Activated CD8-positive, alpha-beta memory T cell treated with anti-CD3 and anti-CD28 coated beads for 24 hours (primary cell): ENCODE measurements at places on chromosomes 12 and 14.

- DNase-seq: no peak
These were observed at the start of gene AQP6 for GRCh38 chr12:49972641-49973360. Gene AQP6, plus strand, starts transcription at chr12:49972947. Its CDS starts 227 bp downstream, at chr12:49973174.

- no peak for DNase-seq
These were observed 21.6 kb downstream of the RFC5 start for GRCh38 chr12:118038137-118038536.

DNA sequence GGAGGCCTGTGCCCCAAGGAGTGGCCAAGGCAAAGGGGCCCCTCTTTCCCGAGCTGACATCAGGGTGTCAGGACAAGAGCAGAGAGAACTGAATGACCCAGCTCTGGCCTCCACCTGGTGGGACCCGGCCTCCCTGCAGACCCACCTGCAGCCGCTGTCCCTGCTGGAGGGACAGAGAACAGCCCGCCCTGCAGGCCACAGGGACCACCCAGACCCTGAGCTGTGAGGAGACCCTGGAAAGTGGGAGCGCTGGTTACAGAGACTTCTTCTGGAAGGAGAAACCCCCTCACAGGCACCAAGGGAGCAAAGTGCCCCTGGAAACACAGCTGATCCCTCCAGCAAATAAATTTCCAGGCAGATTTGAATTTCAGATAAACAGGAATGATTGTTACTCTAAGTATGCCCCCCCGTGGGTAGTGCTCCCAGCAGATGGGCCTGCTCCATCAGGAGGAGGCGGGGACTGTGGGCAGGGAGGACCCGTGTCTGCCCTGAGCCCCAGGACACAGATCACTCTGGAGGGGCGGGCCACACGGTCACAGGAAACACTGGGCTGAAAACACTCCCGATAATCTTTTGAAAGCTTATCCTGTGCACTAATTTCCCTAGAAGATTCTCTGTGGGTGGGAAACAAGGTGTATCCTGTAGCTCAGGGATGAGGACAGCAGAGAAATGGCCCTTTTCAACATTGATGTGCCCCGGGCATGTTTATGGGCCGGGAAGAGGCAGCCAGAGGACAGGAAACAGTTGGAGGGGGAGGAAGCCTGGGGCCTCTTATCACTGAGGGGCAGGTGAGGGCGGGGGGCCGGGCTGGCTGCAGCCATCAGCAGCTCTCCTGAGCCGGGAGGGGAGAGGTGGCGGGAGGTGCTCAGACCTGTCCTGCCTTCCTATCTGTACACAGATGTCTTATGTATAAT lies 276.0 kb downstream of the ADGRD1 start:
- no peak for DNase-seq

DNA sequence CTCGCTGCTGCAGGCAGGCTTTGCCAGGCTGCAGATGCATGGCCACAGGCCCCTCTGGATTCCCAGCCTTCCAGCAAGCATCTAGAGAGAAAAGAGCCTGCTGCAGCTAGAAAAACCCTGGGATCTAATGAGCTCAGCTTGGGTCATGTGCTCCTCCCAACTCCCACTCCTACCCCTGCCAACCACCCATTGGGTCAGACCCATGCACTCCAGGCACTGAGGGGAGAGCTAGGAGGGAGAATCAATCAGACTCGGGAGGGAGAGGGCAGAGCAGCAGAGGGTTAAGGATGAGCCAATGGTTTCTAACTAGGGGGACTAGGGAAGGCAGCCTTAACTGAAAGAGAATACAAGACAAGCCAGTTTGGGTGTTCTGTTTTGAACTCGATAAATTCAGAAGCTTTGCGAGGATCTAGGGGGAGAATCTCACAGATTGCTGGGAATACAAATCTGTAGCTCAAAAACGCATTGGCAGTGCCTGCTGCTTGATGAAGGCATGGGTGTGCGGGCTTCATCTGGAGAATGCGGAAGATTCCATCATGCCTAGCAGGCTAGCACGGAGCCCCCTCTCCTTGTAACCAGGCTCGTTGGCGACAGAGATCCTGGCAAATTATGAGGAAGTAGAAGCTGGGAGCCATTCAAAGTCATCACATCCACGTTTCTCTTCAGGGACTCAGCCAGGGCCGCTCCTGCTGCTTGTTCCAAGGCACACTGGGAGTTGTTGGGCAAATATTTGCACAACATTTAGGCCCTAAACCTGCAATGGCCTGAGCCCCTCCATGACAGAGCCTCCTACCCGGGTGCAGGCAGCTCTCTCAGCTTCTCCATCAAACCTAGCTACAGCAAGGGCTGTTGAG lies 56.4 kb downstream of the VCPKMT start:
- DNase-seq: no peak

DNA sequence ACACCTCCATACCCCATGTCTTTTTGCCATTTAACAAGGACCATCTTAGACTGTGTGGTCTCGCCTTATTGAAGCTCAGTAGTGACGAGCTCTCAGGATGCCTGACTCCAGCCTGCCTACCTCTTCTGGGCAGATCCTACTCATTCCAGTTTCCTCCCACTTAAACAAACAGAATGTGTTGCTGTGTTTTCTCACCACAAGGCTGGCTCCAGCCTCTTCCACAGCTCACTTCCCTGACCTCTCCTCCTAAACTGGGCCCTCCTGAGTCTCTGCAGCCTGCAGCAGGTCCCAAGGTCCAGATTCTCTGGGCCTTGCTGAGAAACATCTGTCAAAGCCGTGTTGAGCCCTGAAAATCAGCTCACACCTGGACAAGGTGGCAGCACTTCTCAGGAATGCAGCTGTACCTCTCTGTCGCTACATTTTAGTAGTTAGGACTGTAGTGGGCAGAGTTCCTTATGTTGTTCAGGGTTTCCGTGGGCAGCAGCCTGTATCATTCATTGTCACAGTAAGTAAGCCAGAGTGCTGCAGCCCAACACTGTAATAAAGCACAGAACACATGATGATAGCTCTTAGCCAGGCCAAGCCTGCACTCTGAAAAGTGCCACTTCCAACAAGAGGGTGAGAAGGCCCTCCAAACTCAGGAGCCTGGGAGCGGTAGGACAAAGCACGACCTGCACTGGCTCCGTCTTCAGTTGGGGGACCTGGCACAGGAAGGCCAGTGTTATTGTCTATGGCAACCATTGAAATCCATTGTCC lies 68.5 kb downstream of the NKX2-1 start:
- DNase-seq: no peak

DNA sequence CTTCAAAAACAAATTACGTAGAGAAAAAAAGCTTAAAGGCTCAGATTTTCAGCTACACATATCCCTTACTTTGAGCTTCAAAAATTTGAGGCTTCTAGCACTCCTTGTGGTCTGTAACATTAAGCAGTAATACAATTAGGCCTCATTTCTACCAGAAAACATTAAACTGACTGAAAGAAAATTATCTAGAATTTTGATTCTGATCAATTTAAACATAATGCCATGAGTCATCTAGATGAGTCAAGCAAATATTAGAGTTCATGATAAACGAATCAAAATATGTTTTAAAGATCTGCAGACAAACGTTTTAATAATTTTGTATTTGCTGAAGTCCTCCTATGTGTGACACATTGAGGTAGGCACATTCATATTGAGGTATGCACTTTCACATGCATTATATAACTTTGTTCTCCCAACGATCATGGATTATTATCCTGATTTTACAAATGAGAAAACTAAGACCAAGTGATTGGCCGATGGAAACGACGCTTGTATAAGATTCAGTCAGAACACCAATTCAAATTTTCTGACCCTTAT lies 4.3 kb downstream of the OSBPL8 start:
- DNase-seq: no peak

GRCh38 chr12:124523071-124523470 lies 44.3 kb downstream of the NCOR2 start:
- DNase-seq: no peak

GRCh38 chr12:124159655-124160054 lies 135.2 kb upstream of the RFLNA start:
- no peak for DNase-seq

DNA sequence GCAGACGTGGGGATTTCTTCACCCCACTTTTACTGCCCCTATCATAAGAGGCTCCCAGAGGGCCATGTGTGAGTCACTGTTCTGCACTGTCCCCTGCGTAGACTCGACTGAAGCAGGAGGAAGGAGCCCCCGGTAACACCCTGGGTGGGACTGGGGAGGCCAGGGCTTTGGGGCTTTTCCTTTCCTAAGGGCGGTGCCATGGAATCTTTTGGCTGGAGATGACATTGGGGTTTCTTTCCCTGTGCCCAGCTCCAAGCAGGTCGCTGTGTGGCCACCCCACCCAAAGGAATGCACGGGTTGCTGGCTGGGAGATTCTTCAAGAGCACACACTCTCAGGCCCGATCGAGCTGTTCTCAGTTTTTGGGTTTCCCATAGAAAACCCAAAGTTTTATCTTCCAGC lies 62.3 kb upstream of the RIN3 start:
- DNase-seq: no peak

DNA sequence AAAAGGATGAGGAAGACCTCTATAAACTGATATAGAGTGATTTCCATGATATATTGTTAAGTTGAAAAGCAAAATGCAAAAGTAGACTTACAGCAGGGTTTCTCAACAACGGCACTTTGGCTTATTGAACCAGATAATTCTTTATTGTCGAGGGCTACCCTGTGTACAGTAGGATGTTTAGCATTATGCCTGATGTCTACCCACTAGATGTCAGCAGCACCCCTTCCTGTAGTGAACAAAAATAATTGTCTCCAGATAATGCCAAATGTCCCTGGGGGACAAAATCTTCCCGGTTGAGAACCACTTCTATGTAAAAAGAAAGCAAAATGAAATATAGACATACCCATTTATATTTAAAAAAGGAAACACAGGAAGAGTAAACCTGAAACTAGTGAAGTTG lies 32.4 kb downstream of the ABCD2 start:
- no peak for DNase-seq

DNA sequence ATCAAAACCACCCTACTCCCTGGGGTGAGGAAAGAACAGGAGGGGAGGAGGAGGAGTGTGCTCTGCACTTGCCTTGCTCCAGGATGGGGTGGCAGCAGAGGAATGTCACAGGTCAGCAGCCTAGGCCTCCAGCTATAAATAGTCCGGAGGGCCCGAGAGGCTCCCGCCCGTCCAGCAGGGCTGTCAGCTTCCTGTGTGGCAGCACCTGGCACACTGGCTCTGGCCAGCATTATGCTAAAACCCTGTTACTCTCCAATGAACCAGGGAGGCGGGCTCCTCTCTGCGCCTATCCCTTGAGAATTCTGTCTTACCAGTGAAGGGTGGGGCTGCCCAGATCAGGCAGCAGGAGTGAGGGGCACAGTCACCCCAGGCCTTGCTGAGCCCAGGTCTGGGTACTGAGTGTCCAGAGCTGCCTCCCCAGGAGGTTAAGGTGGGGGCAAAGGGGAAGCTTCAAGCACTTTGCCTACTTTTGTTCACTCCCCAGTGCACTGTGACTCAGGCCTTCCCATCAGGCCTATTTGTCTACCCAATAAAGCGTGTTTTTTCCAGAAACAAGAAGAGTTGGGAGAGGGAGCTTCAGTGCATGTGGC lies 1.2 kb upstream of the COX14 start:
- DNase-seq: peak; percentile 66

- no peak for DNase-seq
These were observed 456.9 kb upstream of the TMEM132C start for GRCh38 chr12:127810041-127810440.

DNA sequence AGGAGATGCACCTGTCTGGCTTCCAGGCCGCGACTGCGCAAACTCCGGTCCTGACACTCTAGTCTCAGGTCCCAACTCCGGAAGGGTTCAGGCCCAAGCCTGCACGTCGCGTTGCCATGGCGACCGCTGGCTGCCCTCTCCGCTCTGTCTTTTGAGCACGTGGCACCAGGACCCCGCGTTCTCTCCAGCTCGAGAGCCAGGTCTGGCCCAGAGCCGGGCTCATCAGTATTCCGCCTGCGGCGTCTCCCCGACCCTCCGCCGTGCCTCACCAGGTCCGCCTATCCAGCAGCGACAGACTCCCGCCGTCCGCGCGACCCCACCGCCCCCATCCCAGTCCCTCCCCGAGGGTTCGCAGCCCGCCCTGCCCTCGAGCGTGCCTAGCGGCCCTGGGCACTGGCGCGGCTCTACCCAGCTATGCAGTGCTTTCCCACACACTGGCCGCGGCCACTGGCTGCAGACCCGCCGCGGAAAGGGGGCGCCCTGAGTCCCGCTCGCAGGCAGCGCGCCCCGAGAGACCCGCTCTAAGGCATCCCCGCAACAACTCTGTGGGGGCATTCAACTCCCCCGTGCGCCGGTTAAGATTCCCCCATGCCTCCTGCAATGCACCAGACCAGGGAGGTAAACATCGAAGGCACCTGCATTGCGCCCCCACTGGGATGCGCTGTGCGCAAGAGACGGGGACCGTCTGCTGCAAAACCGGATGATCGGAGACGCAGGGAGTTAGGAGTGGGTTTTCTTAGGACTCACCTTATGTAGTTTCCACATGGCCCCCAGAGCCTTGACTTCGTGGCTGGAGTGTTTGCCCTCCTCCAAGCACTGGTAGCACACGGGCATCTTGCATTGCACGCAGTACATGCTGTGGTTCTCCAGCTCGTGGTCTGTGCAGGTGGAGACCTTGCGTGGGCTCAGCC lies 1.3 kb downstream of the TRIM9 start:
- DNase-seq: peak; percentile 82

- DNase-seq: peak; percentile 56
These were observed 153.1 kb upstream of the CCND2 start for GRCh38 chr12:4120316-4120917.

GRCh38 chr12:117582135-117582784 lies 220.8 kb upstream of the NOS1 start:
- DNase-seq: no peak

DNA sequence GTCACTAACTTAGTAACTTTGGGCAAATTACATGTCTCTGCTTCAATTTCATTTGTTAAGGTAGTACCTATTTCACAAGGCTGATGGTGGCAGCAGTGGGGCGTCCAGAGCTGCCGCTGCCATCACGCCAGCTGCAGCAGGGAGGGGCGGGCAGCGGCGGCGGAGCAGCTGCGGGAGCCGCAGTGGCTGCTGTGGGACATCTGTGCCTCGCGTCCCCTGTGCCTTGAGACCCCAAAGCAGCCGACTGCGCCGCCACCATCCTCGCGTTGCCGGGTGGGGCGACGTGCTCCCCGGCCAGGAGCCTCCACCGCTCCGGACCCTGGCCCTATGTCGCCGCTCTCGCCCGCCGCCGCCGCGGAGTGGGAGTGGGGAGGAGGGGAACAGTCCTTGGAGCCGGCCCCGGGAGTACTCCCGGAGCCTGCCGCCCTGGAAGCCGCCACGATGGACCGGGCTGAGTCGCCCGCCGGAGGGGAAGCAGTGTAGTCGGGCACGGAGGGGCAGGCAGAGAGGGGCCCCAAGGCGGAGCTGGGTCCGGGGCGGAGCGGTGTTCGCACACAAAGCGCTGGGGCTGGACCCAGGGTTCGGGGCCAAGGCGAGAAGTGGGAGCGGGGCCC lies 51.4 kb downstream of the A2M start:
- DNase-seq: peak; percentile 78
